BJ (cell line): ENCODE measurements at places on chromosomes 2 and 18. TPM values are rescaled to one million over a fixed set of nuclear protein-coding genes. Genes with fewer than 3 reads are reported as not detected.

The ECEL1 gene
- polyA plus RNA-seq, result not detected in 2 replicates

The ELOA2 gene
- not detected in 2 replicates for polyA plus RNA-seq

The ZNF532 gene
- 69.6 and 75.3 TPM in 2 replicates for polyA plus RNA-seq

GRCh38 chr2:217713395-217714286 lies 289.2 kb downstream of the TNS1 start:
- no peak for DNase-seq

The CWC22 gene
- polyA plus RNA-seq, result 1.2 and 2.9 TPM in 2 replicates

The TAF4B gene
- 1.1 TPM in 2 replicates for polyA plus RNA-seq

- DNase-seq, result no peak
Measured at GRCh38 chr2:153235516-153235915, 243.0 kb downstream of the RPRM start.

DNA sequence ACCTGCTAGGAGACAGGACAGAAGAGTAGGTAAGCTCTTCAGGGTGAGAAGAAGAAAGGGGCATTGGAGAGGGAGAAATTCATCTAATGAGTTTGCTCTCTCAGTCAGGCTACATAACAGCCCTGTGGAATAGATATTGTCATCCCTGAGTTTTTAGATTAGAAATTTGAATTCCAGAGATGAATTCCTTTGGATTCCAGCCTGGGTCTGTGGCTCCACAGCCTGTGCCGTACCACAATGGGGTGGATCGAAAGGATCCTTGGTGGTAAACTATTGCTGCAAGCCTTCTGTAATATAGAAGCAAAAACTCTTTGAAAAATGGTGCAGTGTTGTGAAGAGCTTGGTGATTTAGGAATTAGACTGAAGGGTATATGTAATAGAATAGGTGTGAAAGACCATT lies 21.0 kb downstream of the MYO1B start:
- DNase-seq, result no peak

- no peak for DNase-seq
Measured at GRCh38 chr2:42048299-42049220, 739 bp downstream of the PKDCC start.

The MYCN gene
- not detected in 2 replicates for polyA plus RNA-seq

DNA sequence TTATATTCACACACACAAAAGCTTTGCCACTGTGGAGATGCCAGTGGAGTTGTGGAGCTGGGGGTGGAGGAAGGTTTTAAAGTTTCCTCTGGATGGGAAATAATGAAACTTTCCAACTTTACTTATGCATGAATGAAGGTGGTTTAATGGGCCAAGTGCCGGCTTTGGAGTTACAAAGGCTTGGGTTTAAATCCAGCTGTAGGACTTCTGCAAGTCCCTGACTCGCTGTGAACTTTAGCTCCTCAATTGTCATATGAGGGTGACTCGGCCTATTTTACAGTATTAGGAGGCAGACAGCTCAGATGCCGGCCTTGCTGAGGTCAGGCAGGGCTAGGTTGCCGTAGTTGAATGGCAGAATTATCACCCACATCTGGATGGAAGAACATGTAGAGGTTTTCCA lies 415.8 kb upstream of the TRIB2 start:
- DNase-seq, result no peak

GRCh38 chr18:66495844-66496243 lies 108.0 kb downstream of the CDH19 start:
- no peak for DNase-seq

- no peak for DNase-seq
Measured at GRCh38 chr2:241742320-241742939, 8.0 kb downstream of the D2HGDH start.

The PSTPIP2 gene
- 5.9 and 7.2 TPM in 2 replicates for polyA plus RNA-seq

The C1D gene
- 11.4 and 30.4 TPM in 2 replicates for polyA plus RNA-seq

GRCh38 chr2:62136956-62137830 lies 58.7 kb upstream of the B3GNT2 start:
- DNase-seq, result no peak

DNA sequence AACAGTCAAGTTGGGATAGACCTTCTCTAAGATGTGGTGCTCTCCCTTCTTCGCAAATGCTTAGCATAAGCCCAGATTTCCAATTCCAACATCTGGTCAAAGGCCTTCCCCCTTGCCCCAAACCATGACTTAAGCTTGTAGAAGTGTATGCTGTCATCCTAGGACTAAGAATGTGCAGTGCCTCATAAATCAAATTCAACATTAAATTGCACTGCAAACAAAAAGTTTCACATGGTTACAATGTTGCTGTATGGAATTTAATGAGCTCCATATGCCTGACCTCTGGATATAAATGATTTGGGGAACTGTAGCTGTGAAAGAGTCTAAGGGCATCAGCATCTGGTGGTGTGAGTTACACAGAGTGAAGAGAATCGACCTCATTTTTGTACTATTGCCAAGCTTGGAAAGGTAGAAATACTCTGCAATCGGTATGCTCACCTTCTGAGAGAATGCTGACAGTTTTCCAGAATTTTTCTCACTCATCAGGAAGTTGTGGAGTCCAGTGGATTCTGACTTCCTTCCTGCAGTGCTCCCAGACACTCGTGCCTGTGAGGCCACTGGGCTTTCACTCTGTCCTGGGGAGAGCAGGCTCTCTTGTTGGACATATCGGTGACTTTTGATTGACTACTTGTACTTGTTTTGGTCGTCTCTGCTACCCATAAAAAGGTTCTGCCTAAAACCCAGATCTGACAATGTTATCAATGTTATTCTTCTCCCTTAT lies 40.6 kb downstream of the FASTKD2 start:
- DNase-seq, result no peak

GRCh38 chr2:226030369-226030768 lies 630.9 kb downstream of the NYAP2 start:
- no peak for DNase-seq

- DNase-seq, result no peak
Measured at GRCh38 chr2:225173909-225174308, 131.6 kb upstream of the DOCK10 start.

GRCh38 chr2:164495491-164496223 lies 125.6 kb downstream of the GRB14 start:
- DNase-seq, result peak; percentile 8

DNA sequence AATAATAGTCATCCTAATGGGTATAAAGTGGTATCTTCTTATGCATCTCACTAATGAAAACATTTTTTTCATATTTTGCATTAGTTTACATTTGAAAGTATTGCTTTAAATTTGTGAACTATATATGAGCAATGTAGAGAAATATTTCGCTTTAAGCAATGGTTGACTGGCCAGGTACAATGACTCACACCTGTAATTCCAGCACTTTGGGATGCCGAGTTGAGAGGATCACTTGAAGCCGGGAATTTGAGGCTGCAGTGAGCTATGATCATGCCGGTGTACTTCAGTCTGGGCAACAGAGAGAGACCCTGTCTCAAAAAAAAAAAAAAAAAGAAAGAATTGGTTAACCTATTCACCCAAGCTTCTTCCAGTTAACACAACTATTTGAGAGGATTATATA lies 15.1 kb downstream of the ZCCHC2 start:
- no peak for DNase-seq

- no peak for DNase-seq
Measured at GRCh38 chr2:102116630-102117471, 25.7 kb upstream of the IL1R1 start.

- peak; percentile 92 for DNase-seq
Measured at GRCh38 chr18:63683152-63683551, 19.6 kb upstream of the SERPINB11 start.

The TRAK2 gene
- polyA plus RNA-seq, result 25.3 and 34.7 TPM in 2 replicates

DNA sequence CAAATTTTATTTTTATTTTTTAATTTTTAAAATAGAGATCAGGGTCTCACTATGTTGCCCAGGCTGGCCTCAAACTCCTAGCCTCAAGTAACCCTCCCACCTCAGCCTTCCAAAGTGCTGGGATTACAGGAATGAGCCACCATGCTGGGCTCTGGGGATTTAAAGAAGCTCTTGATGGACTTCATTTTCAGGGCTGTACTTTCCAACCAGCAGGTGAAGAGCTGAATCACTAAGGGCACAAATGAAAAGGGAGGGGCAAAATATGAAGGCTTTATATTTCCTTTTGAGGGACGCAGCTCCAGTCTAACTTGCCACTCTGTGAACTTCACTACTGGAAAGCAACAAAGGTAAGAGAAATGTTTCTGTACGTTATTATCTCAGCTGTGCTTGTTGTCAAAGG lies at the start of gene SERPINB11:
Gene SERPINB11 (plus strand): TSS at position 301 of the 400 bp plus-strand sequence. CDS start 7,234 bp downstream, outside the sequence.
- no peak for DNase-seq

GRCh38 chr2:45190481-45190942 lies 181.3 kb upstream of the SIX2 start:
- no peak for DNase-seq

The GPR155 gene
- 2.0 and 3.0 TPM in 2 replicates for polyA plus RNA-seq

DNA sequence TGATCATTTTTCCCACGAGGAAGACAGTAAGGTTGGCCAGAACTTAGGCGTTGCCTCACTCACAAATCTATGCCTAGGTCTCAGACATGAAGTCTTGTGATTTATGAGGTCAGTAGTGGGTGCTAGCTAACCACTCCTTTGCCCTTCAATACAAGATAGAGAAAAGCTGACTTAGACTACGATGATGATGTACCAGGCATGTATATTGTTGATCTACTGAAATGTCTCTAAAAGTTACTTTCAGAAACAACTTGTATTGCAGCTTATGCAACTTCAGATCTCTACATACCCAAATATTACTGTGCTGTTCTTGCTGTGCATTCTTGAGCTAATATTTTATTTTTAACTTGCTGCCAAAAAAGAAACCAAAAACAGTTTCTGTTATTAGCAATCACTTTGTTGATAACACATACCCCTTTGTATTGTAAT lies 30.6 kb downstream of the MAPRE2 start:
- DNase-seq, result no peak

DNA sequence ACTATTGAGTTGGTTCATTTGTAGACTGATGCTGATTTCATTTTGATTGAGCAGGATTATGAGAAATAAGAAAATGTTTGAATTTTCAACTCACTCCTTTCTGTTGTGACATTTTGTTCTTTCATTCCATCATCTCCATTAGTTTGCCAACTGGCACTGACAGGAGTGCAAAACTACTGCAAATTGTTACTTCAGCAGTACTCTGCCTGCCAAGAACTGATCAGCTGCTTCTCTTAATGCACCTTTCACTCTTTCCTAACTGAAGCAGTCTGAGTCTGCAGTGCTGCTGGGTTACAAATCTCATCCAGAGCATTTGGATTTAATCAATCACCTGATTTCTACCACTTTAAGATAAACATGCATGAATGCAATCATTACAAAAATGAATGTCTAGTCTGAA lies 70.9 kb downstream of the TMEFF2 start:
- no peak for DNase-seq
